Cerebellar nuclear complex (tissue), 1 donor: ENCODE measurements at places on chromosomes 16 and 17.

DNA sequence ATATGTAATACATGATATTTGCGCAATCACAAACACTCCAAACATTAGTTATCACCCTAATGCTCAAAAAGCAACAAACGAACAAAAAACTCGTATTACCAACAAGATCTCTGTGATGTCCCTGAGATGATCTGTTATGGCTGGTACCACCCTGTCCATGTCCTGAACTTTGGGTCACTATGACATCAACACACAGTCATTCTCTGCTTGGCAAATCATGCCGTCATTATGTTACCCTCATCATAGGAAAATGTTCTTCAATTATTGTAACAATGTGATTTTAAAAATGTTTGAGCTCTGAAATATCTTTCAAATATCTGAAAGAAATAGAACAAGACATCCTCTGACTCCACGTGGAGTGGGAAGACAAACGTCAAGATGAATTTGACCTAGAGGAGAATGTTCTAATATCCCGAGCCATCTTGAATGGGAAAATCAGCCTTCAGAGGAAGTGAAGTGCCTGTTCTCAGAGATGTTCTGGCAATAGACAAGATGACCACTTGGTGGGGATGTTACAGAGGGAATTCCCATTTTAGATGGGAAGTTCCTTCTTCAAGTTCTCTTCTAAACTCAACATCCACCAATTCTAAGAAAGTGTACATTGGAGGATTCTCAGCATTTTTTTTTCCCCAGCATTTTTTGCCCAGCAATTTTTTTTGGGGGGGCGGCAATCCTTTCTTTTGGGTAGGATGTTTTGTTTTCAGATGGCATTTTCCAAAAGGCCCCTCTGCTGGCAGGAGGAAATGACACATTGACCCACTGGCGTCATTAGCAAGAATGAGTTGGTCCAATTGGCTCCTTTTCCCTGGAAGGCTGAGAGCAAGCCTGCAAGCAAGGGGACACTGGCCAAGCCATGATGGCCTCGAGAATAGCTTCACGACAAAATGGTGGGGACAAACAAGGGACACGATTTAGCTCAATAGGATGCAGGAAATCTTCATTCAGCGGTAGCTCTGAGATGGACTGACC, 3.7 kb upstream of the HSD17B2 start:
- DNase-seq, result no peak

DNA sequence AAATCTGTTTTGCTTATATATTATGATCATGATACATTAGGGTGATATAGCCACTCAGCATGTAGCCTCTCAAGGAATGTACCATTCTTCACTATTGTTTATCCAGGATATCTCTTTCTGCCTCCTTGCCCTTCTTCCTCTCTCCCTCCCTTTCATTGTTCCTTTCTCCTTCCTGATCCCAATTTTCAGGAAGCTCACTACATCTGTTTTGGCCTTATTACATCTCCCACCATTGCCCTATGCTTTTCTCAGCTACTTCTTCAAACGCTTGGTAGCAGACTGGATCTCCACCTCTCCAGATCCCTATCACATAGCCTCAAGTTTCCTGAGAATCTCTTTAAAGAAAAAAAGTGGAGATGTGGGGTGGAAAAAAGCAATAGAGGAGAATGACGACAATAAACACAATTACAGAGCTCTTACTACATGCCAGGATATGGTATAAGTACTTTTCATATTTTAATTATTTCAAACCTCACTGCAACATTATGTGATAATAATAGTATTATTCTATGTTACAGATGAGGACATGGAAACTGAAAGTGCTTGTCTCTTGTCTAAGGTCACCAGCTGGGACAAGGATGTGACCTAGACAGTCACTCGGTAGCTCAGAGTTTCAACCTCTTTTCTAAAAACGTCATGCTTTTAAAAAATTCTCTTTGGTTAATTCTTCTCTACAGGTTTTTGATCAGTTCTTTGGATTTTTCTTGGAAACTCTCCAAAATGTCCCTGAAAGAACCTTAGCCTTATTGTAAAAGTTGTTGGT, 959.1 kb downstream of the CDH11 start:
- no peak for DNase-seq

DNA sequence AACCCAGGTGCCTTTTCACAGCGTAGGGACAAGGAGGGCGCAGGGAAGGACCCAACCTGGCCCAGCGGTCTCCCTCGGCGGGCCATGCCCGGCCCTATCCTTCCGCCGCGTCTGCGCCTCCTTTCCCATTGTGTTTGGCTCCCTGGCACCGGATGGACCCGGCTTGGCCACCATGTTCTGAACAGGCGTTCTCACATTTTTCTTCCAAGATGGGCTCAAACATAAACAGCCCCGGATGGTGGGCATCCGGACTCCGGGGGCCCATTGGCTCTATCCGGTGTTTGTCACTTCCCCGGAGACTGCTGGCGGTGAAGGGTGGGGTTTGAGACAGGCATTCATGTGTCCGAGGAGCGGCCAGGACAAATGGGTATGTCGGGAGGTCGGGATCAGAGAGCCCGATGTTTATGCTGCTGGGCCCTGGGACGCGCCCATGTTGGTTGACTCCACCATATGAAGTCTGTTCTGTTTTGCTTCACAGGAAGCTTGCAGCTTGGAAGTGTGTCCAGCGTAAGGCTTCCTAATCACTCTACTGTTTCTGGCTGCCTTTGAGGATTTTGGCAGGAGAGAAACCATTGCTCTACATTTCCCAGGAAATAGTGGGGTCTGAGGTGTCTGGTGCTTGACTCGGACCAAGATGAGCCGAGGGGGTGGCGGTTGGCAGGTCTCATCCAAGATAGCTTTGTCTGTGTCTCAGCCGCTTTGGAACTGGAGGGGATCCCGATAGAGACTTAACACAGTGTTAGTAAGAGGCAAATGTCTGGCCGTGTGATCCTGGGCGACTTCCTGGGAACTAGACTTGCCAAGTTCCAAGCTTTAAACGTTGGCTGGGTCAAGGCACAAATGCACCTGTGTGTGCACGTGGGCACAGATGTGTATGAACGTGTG, 188.3 kb downstream of the IRF8 start:
- DNase-seq, result no peak

- DNase-seq, result no peak
Observed at GRCh38 chr16:1378804-1379303, 27.1 kb downstream of the GNPTG start.

DNA sequence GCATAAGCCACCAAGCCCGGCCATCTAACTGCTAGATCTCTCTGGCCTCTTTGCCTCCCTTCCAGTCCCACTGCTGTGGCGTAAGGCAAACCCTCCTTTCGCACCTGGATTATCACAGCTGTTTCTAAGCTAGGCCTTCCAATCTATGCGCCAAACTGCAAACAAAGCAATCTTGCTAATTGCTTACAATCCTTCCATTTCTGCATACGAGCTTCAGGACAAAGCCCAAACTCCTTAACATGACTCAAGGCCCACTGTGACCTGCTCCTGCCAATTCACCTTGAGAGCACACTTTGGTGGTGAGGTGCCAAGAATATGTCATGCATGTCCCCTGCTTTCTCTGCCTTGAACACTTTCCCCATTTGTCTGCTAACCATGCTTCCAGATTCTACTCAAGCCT, 6.0 kb upstream of the ARL5C start:
- no peak for DNase-seq

GRCh38 chr16:50210266-50211038, 55.9 kb upstream of the ADCY7 start:
- DNase-seq, result no peak

DNA sequence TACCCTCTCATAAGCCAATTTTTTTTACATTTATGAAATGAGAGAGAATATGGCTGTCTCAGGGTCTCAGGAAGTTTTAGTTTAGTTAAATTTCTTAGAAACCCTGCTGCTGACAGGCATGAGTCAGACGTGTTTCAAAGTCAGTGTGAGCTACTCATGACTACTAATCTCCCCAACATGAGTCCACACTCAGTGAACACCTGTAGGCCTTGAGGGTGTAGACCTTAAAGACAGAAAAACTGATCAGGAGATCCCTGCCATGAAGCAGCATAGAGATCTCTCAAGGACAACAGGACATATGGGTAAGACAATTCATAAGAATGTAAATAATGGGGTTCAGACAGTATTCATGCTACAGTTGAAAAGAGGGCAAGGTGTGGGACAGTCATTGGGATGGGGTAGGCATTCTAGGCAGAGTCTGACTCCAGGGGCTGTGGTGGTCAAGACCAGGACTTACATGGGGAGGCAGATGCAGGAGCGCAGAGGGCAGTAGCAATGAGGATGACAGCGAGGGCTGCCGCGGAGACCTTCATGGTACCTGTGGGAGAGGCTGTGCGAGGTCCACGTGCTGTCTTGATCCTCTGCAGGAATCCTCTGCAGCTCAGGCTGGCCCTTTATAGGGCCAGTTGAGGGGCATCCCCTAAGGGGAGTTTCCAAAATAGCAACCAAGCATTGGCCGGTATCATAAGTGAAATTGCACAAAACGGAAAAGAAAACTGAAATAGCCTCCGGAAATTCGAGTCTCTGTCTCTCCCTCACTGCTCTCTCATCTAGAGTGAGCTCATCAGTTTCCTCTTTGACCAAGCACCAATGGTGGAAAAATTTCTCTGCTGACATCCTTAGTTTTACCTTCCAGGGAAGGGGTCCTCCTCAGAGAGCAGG, at the start of gene CCL5:
CCL5 (minus strand) TSS at position 588 of the 882 bp plus-strand sequence.
- no peak for DNase-seq

- no peak for DNase-seq
Observed at GRCh38 chr17:802901-803881, 21.0 kb downstream of the MRM3 start.

DNA sequence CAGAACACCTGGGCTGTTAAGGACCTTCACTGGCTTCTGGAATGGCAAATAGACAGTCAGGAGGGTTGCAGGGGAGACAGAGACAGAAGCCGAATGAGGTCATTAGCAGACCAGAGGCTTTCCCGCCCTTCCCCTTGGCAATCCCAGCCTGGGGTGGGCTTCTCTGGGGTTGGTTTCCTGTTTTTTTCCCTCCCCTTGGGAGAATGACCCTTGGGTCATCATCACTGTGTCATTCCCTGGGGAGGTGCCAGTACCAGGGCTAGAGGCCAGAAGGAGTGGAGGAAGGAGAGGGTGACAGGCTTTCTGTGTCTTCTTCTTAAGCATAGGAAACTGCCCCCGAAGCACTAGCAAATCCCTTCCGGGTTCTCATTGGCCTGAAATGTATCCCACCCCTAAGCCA, 42.9 kb upstream of the IL21R start:
- no peak for DNase-seq

DNA sequence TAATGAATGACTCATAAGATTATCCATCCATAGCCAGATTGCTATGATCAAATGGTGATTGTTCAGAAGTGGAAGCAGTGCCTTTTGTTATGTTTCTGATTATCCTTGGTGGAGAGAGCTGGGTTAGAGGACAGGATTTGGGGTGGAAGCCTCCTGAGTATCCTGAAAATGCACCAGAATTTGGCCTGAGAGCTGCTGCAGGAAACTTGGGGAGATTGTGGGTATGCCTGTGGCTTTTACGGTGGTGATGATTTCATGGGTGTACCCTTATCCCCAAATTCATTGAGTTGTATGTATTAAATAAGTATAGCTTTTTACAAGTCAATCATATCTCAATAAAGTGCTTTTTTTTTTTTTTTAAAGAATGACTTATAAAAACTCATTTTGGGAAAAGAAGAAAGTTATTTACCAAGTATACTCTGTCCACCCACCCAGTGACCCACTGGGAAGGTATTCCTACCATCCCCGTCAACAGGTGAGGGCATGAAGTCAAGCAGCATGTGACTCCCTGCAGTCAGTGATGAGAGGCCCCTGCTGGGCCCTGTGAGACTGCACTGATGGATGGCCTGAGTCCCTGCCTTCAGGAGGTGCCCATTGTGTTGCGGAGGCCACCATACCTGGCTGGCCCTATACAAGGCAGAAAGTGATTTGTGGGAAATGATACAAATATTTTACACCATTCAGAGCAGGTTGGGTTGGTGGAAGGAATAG, 28.4 kb downstream of the NKD1 start:
- DNase-seq, result no peak

GRCh38 chr17:19996086-19996485, 13.1 kb upstream of the SPECC1 start:
- no peak for DNase-seq

DNA sequence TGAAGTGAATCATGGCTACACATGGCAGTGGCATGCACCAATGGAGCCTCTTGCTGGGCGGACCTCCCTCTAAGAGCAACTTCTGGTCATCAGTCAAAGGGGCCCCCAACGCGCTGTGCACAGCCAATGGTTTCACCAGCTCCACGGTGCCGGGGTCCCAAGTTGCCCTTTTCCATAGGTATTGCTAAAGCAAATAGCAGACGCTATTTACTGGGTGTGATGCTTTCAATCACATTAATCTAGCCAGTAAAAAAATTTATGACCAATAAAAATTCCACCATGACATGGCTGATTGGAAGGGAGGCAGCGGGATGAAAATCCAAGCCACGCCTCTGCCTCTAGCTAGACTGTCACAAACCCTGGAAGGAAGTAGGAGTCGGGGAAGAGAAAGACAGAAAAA, 680.3 kb upstream of the SOX9 start:
- DNase-seq, result no peak

DNA sequence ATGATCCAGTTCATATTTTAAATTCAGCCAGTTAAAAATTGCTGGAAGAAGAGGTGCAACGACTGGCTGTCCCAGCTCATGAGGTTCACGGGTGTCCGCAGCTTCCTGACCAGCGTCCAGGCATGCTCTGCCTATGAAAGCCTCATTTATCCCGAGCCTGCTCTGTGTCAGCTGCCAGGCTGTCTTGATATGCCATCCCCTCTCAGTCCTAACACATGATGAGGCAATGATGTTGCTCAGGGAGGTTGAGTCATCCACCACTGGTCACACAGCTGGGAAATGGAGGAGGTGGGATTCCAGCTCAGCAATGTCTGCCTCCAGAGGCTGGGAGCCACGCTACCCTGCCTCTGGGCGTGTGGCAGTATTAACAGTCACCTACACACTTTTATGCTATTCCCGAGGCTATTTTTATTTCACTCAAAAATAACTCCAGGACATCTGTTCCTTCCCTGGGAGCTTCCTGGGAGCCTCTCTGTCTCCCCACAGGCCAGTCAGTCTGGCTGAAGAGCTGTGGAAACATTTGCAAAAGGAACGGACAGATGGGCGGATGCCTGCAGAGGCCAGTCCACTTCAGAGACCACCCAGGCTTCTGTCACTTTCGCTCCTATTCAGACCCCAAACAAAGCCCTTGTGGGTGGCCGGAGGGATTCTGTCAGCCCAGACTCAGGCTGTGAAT, 22.5 kb downstream of the RAB11FIP4 start:
- no peak for DNase-seq

DNA sequence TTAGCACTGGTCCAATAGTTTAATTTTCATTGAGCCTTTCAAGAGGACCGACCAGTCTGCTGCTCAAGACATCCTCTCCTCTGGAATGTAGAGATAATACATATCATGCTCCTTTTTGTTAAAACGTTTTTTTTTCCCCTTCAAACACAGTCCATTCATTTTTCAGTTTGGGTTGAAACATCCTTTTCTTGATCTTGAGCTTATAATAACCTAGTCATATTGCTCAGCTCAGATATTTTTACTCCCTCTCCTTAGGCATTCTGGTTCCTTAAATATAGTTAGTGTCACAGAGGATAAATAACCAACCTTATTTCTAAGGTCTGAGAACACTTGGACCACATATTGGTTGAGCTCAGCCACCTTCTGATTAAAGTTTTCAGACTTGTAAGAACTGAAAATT, 12.8 kb downstream of the ANKRD40CL start:
- no peak for DNase-seq

GRCh38 chr17:57086069-57086930, 1.3 kb downstream of the AKAP1 start:
- DNase-seq, result no peak

GRCh38 chr17:27553019-27553511, 77.9 kb upstream of the LGALS9 start:
- no peak for DNase-seq

GRCh38 chr17:48577946-48578615, at the start of gene HOXB4:
Gene HOXB4 (minus strand): TSS chr17:48578350. CDS start chr17:48578319, 31 bp downstream.
- DNase-seq, result no peak

GRCh38 chr16:85005285-85006069, 5.9 kb downstream of the ZDHHC7 start:
- DNase-seq, result no peak
